ENCODE measurements at places on chromosomes 11 and 22.
A peak's percentile ranks its signal among the peaks of the same experiment; 100 is the strongest.

GRCh38 chr11:29279716-29280115 lies 737.1 kb downstream of the KCNA4 start:
- no peak for DNase-seq

DNA sequence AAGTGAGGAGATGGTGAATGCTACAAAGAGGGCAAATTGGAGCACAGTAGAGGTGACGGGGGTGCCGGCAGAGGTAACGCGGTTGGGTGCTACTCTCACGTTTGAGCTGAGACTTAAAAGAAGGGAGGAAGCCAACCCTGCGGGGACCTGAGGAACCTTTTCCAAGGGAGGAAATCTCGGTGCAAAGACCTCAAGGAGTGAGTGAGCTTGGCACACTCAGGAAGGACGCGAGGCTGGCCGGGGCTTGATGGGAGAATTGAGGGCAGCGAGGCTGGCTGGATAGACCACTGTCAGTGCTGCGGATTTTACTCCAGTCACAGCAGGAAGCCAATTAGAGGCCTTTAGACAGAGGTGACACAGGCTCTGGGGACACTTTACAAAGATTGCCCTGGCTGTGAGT lies 25.0 kb downstream of the TSKU start:
- no peak for DNase-seq

GRCh38 chr11:116336540-116336939 lies 436.2 kb downstream of the BUD13 start:
- no peak for DNase-seq

- DNase-seq: peak; percentile 36
These were observed 41.3 kb downstream of the CECR2 start for GRCh38 chr22:17410576-17410975.

DNA sequence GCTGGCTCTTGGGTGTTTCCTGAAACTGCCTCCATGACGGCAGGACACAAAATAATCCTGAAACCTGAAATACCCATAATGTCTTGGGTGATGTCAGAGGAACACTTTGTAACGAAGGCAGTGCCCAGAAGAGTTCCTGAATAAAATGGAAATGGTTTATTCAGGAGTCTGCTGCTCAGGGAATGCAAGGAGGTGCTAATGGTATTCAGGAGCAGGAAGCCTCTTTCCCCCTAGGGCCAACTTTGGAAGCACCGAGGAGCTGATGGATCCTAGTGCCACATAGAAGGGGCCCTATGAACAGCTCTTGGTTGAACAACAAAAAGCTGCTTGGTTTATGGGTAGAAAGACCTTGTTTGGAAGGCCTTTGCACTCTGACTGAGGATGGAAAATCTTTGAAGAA lies 15.5 kb downstream of the TREH start:
- no peak for DNase-seq

GRCh38 chr11:111452146-111452545 lies 60.0 kb downstream of the BTG4 start:
- DNase-seq: peak; percentile 20

DNA sequence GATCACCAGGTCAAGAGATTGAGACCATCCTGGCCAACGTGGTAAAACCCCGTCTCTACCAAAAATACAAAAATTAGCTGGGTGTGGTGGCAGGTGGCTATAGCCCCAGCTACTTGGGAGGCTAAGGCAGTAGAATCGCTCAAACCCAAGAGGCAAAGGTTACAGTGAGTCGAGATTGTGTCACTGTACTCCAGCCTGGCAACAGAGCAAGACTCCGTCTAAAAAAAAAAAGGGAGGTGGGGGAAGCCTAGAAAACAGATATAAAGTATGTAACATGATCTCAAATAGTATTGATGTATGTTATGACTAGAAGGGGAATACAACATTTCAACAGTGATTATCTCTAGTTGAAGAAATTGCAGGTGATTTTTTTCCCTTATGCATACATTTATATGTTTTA lies 61.4 kb downstream of the SLC1A2 start:
- no peak for DNase-seq

DNA sequence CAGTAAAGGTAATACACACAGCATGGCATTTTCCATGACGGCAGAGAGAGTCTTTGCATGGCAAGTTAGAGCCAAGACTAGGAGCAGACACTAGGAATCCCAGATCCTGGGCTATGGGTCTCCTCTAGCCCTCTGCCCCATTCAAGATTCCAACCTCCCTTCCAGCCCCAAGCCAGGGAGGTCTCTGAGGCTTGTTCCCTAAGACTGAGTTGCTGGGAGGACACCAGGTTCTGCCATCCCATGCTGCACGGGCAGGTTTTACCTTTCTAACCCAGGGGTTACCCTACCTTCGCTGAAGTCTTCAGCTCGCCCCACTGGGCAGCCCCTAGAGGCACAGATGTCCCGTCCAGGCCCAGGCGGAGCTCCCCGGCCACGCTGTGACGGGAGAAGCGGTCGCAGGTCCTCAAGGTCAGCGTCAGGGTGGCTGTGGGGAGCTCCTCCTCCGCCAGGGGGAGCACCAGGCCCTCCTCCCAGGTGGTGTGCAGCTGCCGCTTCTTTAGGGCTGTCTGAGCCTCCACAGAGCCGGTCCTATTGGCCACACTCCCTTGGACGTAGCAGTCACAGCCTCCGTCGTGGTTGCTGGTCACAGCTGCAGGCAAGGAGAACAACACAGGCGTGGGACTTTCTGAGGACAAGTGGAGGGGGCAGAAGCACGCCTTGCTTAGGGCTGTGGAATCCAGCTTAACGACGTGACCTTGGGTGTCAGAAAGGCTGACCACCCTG lies 33.8 kb downstream of the SYT13 start:
- no peak for DNase-seq

DNA sequence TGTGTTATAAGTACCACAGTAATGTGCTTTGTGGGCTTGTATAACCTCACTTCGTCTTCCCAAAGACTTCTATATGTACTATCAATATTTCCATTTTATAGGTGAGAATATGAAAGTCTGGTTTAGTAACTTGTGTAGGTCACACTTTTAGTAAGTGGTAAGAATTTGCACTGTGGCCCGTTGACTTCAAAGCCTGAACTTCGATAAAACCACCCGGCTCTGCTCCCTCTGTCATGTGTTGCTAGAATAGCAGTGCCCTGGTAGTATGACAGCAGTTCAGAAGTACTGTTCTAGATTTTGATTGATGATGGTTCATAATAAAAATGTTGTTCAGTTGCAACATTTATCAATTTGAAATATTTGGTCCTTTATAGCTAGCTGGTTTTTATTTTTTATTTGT lies 110.2 kb upstream of the SORL1-AS1 start:
- no peak for DNase-seq

GRCh38 chr22:44200451-44200850 lies 19.7 kb downstream of the PARVG start:
- no peak for DNase-seq

GRCh38 chr11:7546324-7546791 lies 32.6 kb downstream of the PPFIBP2 start:
- DNase-seq: no peak

DNA sequence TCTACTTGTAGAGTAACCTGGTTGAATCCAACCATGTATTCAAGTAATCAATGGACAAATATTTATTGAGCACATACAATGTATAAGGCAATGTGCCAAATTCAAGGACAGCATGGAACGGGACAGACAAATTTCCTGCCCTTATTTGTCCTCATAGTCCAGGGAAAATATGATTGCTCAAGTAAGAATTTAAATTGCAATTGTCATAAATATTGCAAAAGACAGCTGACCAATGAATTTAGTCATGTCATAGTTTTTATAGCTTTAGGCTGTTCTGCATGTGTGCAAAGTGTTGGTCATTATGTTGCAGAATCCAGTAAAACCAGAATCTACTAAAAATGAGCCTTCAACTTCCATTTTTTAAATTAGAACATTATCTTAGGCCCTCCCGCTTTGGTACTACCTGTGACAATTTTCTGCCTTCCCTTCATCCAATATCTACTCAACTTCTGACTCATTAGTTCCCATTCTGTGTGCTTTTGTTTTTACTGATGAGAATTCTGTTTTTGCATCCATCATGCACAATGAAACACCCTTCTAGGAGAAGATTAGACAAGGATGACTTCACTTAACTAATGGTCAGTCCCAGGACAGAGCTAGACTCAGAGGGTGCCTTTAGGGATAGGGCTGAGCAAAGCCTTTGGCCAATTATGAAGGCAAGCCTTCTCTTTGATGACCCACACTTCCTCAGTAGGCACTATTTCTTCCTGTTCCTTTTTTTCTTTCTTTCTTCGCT lies 45.8 kb upstream of the FIBIN start:
- DNase-seq: peak; percentile 65

GRCh38 chr11:44729713-44730112 lies 3.0 kb downstream of the TSPAN18 start:
- no peak for DNase-seq

DNA sequence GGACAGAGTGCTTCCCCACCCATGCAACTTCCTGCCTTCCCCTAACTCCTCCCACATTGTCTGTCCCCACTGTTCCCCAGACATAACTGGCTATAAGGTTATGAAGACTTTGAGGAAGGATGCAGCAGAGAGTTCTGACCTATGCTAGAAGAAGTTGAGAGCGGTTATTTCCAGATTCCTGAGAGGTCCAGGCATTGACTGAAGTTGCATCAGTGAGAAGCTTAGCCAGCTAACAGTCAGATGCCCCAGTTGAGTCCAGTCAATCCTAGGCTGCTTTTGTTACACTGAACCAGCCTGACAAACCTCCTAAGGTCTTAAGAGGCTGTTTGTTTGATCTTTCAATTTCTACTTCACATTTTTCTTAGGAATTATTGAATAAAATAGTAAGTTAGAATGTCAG lies 937.9 kb upstream of the CCDC90B start:
- DNase-seq: peak; percentile 1

GRCh38 chr22:43474161-43475101 lies 62.6 kb downstream of the MPPED1 start:
- DNase-seq: no peak

- no peak for DNase-seq
These were observed 34.3 kb downstream of the CYB5R2 start for GRCh38 chr11:7638710-7639642.

DNA sequence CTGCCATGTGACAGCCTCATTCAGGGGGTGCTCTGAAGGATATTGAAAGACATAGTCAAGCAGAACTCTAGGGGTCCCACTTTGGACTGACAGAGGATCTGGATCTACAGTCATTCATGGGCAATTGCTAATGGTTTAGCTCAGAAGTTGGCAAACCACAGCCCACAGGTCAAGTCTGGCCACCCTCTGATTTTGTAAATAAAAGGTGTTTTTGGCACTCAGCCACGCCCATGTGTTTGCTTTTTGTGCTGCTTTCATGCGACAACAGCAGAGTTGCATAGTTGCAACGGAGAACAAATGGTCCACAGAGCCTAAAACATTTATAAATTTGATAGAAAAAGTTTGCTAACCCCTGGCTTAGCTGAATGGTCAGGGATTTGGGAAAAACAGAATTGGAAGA lies 41.7 kb downstream of the RPS6KA4 start:
- no peak for DNase-seq

- no peak for DNase-seq
These were observed 939 bp downstream of the ALX4 start for GRCh38 chr11:44308923-44309477.

DNA sequence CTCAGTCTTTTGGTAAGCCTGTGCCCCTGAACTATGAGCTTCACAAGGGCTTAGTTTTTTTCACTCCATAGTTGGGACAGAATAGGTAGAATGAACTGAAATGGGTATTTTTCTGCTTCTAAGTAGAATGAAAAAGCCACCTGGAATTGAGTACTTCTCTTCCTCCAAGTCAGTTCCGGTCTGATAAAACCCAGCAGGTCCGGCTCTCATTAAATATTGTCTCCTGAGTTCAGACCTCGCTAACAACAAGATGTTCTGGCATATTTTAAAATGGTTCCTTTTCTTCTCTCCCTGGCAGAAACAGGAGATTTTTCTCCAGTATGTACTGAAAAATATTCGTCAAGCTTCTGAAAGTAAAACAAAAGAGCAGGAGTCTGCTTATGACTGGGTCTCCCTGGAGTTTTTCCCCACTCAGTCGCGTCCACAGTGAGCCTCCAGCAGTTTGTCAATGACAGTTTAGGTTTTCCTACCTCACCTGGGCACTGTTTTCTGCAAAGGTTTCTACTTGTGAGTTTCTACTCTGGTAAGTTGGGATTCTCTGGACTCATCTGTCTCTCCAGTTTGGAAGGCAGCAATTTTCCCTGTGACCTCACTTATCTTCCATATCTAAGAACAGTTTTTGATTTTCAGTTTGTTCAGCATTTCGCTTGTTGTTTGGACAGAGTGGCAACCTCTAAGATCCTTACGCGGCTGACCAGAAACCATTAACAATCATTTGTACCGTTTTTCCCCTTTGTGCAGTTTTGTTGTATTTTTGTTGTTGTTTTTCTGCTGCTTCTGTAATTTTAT lies 868.0 kb downstream of the METTL15 start:
- DNase-seq: no peak

GRCh38 chr11:64631675-64632074 lies 40.7 kb downstream of the SLC22A12 start:
- DNase-seq: no peak

- DNase-seq: no peak
These were observed 4.2 kb downstream of the RAB1B start for GRCh38 chr11:66272596-66272995.

DNA sequence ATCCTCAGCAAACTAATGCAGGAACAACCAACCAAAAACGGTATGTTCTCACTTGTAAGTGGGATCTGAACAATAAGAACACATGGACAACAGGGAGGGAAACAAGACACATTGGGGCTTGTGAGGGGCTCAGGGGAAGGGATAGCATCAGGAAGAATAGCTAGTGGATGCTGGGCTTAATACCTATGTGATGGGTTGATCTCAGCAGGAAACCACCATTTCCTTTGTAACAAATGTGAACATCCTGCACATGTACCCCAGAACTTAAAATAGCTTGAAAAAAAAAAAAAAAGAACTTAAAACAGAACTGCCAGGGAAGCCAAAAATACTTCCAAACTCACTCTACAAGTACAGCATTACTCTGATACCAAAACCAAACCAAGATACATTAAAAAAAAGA lies 33.8 kb downstream of the CASP4 start:
- no peak for DNase-seq
